ENCODE measurements at places on chromosomes 2 and 18.

GRCh38 chr2:11552260-11552638, 18.4 kb downstream of the GREB1 start:
- DNase-seq = no peak

- DNase-seq = no peak
These were observed 239.1 kb downstream of the TGIF1 start for GRCh38 chr18:3689091-3689490.

DNA sequence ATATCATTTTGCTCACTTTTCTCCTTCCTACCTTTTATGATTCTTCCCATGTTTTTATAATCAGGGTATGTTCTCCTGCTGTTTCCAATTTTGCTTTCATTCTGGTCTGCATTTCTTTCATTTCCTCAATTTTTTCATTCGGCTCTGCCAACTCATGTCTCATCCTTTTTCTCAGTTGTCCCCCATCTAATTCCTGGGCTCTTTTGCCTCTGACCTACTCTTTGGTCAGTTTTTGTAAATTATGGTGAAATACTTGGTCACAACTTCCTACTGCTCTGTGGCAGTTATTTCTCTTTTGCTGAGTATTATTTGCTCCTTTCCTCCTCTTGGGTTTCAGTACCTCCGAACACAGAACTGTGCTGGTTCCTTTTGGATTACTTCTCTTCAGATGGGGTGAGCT, 27.5 kb downstream of the MYO7B start:
- DNase-seq = peak; percentile 66

- no peak for DNase-seq
These were observed 203.3 kb upstream of the SMAD2 start for GRCh38 chr18:48133671-48134251.

DNA sequence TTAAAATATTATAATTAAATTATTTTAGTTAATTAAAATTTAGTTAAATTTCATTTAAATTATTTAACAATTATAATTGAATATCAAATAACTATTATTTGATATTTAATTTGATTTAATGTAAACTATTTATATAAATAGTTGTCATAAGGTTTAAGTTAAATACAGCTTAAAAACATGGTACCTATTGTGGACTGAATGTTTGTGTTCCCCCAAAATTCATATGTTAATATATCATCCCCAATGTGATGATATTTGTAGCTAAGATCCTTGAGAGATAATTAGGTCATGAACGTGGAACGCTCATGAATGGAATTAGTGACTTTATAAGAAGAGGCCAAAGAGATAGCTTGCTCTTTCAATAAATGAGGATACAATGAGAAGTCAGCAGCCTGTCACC, 505.7 kb upstream of the LRATD1 start:
- no peak for DNase-seq

DNA sequence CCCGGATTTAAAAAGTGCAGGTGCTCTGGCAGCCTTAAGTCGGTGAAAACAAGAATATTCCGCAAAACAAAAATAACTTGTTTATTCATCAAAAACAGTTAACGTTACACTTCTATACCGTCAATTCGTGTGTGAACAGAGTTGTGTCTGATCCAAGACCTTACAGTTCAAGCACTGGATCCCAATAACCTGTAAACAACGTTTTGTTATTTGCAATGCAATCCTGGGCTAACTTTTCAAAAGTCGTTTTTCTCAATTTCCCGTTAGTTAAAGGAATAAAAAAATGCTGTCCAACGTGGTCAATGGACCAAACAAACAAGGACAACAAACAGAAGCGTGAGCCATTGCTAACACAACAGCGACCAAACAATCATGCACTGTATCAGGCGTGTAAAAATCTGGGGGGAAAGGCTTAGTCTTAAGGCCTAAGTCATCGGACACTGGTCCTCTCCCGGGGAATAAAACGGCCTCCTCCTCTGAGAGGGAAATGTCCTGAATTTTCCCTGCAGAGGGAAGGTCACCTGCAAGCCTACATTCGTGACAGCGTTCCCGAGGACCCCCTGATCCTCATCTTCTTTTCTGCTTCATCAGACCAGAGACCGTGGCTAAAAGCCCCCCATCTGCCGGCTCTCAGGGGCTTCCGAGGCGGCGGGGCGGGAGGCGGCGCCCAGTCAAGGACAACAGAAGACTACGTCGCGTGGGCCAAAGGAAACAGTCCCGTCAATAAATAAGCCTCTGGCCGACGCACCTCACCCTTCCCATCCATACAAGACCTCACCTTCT, 490 bp downstream of the NDUFS1 start:
- peak; percentile 39 for DNase-seq

DNA sequence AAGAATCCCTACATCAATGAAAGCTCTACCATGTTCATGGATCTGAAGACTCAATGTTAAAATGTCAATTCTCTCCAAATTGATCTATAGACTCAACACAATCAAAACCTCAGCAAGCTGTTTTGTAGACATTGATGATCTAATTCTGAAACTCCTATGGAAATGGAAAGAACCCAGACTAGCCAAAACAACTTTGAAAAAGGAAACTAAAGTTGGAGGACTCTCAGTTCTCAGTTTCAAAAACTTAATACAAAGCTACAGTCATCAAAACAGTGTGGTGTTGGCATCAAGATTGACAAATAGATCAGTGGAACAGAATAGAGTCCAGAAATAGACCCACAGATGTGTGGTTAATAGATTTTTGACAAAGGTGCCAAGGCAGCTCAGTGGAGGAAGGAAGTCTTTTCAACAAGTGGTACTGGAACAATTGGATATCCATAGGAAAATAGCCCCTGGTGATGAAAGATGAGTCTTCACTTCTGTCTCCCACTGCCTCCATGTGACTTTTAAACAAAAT, 30.4 kb downstream of the LBH start:
- no peak for DNase-seq

GRCh38 chr18:69840001-69840400, 107.7 kb downstream of the CD226 start:
- DNase-seq = no peak

DNA sequence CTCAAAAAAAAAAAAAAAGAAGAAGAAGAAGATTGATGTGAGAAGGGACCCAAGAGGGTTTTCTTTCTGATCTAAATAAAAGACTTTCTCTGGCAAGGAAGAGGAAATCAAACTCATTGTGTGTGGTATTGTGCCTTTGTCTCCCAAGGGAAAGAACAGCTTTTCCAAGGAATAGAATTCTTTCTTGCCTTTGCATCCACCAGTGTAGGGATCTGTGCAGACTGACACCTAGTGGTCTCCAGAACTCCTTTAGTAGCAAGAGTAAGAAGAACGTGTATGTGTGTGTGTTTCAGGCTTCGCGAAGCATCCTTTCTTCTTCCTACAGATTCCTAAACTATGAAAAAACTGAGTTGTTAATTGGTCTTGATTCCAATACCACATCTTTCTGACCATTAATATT, 33.5 kb upstream of the CRIM1 start:
- DNase-seq = peak; percentile 5

GRCh38 chr2:36459725-36460137, 104.2 kb downstream of the CRIM1 start:
- DNase-seq = no peak

DNA sequence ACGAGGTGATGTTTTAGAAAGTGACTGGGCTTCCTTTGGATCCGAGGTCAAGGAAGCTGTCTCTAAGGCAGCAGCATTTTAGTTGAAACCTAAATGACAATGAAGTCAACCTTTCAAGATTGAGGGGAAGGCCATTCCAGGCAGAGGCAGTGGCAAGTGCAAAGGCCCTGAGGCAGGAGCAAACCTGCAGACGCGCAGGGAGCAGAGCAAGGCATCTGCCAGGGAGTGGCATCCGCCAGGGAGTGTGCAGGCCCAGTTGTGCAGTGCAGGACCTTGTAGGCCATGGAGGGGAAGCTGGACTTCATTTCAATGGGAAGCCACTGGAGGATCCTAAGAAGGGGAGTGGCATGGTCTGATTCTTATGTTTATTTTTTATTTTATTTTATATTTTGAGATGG, 154.7 kb upstream of the SIX3 start:
- DNase-seq = no peak

GRCh38 chr2:40164736-40165508, 287.0 kb downstream of the SLC8A1 start:
- DNase-seq = no peak

DNA sequence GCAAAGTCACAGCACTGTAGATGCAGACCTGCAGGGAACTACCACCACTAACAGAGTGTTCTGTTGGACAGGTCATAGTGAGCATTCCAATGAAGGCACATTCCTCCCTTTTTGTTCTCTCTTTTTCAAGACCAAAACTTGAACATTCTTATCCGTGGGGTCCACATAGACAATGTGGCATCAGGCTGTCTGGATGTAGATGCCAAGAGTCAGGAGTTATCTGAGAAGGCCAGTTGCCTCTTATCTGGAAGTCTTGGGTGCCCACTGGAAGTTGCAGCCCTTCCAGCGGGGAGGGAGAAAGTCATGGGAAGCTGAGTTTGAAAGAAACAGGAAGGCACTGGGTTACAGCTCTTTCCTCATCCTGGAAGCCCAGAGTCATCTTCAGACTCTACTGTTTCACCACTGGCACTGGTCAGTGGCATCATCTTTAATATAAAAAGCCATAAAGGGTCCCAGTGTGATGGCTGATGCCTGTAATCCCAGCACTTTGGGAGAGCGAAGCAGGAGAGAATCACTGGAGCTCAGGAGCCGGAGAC, 61.4 kb downstream of the FAM161A start:
- peak; percentile 45 for DNase-seq

DNA sequence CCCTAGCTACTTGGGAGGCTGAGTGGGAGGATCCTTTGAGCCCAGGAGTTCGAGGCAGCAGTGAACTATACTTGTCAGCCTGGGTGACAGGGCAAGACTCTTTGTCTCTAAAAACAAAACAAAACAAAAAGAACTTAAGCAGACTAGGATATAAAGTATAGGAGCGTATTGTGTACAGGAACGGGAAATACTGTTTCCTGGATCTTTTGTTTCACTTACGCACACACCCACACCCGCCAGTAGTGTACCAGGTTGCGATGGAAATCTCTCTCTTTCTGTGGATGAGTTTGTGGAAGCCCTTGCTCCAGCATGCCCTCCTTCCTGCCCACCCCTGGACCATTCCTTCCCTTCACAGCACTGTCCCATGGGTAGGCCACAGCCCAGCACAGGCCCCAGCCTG, 136.3 kb downstream of the RPIA start:
- DNase-seq = no peak

- no peak for DNase-seq
These were observed 1080.8 kb upstream of the DDX18 start for GRCh38 chr2:116733699-116734098.

DNA sequence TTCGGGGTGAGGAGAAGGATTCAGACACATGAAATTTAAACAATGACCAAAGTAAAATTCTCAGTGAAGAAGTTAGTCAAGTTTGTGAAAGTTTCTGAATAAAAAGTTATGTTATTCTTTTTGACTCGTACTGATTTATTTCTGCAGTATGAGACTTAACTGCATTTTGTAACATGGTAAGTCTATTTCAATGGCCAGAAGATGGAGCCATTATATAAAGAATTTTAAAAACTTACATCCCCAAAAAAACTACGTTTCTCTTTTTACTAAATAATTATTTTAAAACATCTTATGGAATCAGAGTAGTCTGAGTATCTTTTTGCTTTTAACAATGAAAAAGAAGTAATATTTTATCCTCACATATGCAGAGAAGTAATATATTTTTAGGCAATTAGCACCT, 51.4 kb upstream of the SCN1A start:
- no peak for DNase-seq

DNA sequence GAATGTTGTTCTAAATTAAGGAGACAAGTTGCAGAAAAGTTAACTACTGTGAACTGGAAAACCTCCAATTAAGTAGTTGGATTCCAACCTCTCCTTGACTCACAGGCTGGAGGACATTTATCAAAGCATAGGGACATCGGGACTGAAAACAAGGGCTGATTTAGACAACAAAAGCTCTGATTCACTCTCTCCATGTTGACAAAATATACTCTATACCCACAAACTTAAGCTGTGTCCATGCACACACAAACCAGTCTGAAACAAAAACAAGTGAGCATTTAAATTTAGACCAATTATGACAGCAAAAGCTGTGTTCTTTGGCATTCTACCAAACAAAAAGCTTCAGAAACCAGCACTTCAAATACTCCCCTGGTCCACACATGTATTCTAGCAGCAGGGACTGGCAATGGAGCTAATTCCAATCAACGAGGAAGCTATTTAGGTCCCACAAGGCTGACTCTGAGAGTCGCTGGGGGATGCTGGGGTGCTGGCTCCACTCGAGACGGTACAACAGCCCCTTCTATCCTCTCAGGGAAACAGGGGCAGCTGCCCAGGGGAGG, 71.4 kb downstream of the NXPH2 start:
- no peak for DNase-seq

GRCh38 chr18:36392164-36392978, 94.9 kb downstream of the FHOD3 start:
- DNase-seq = no peak

- DNase-seq = no peak
These were observed 4.0 kb downstream of the CCT7 start for GRCh38 chr2:73238149-73238548.

GRCh38 chr2:64487256-64488049, 33.5 kb downstream of the LGALSL start:
- DNase-seq = no peak

DNA sequence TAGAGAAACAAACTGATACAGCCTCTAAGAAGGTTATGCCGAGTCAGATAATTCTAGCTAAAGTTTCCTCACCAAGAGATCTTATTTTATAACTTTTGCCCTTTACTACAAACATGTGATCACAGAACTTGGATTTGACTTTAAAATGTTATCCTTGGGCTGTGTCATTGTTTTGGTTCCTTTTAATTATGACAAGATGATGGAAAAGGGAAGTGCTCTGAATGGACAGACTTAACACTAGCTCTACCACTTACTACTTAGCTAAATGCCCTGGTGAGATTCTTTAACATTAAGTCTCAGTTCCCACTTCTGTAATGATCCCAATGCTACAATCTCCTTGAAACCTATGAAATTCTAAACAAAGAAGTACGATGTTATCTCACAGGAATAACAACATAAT, 69.9 kb downstream of the RTTN start:
- peak; percentile 74 for DNase-seq

DNA sequence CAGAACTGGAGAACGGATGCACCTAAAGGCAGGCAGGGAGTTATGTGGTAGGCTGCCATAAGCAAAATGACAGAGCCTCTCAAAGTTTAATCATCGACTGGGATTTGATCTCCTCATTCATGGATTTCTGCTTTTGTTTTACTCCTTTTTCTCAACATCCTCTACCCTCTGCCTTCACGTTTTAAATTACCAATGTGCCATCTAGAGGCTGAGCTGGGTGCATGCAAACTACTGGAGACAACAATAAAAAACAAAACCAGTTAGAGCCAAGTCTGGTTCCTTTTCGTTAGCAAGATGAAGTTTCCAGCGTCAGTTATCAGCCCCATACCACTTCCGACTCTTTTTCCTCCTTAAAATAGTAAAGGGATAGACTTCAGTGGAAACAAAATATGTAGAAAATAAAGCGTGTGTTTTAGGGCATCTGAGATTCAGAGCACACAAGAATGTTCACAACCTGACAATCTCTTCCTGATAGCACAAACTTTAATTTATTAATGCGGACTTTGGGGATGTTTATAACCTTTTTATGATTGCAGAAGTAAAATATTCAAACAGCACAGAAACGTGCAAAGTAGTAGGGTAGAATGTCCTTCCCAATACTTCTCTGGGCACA, 117.0 kb downstream of the LAMA1 start:
- DNase-seq = peak; percentile 13

All from suppressor macrophage (primary cell).